ENCODE measurements at places on chromosomes 16 and 17.

DNA sequence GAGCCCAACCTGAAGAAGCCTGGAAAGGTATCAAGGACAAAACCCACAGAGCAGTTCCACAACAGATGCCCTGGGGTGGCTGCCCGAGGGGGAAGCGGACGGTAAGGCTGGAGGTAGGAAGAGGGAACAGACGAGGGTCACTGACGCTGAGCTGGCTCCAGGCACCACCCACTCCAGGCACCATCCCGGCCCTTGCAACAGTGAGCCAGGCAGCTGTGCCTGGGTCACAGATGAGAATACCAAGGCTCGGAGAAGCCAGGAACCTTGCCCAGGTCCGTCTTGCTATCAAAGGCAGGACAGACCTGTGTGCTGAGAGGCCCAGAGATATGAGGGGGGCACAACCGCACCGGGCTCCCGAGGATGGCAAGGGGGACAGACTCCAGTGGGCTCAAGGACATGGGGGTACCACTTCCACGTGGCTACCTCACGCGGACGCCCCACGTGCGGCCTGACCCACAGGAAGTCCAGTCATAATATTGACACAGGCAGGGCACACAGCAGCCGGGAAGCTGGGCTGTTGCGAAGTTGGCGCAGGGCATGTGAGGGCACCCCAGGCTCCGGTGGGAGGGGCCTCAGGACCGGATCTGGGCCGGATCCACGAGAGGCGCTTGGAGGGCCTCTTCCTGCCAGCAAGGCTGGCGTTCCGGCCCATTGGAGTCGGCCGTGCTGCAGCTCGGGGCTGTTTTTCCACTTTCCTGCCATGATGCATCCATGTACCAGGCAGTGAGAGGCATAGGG lies 29.9 kb downstream of the PEMT start:
- DNase-seq = no peak

DNA sequence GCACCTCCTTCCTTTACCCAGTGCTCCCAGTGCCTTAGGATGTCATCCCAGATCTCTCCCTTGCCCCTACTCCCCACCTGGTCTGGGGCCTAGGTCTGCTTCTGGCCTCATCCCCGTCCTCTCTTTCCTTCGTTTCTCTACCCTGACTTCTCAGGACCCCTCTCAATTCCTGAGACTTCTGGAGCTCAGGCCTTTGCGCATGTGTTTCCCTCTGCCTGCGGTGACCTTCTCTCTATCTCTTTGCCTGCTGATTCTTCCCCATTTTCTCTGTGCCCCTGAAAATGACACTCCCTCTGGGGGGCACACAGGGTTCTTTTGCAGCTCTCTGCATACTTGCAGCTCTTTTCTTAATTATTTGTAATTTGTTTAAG lies 13.5 kb downstream of the ADORA2B start:
- DNase-seq = no peak

GRCh38 chr17:9331279-9332131 lies 244.1 kb downstream of the STX8 start:
- DNase-seq = no peak

DNA sequence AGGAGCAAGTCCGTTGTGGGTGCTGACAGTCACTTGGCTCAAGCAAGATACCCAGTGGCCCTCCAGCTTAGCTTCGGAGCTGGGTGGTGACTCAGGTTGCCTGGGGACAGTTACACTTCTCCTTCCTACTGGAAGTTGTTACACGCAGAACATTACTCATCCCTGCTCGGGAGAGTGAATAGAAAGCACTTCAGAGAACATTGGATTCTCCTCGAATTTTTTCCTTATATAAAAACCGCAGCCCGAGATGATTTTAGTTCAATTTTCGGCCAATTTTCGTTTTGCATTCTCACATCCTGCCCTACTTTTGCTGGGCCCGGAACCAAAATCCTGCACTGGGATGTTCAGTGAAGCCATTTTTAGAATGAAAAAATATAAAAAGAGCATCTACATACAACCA lies 99.7 kb downstream of the ELAC2 start:
- DNase-seq = no peak

GRCh38 chr16:73764321-73764720 lies 532.3 kb upstream of the PSMD7 start:
- DNase-seq = no peak

DNA sequence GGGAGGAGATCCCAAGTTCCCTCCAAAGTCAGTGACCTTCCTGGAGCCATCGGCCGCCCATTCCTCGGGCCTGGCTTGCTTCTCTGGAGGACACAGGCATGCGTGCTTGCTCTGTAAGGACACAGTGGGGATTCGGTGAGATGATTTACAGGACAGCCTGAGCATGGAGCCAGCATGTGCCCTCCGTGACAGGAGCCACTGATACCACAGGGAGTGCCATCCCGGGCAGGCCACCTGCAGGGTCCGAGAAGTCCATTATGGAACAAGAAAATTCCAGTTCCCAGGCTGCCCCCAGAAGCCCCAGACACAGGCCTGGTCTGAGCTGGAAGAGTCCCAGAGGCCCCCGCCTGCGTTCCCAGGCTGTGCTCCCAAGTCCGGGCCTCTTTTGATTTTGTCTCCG lies 47.9 kb downstream of the FOXL1 start:
- no peak for DNase-seq

DNA sequence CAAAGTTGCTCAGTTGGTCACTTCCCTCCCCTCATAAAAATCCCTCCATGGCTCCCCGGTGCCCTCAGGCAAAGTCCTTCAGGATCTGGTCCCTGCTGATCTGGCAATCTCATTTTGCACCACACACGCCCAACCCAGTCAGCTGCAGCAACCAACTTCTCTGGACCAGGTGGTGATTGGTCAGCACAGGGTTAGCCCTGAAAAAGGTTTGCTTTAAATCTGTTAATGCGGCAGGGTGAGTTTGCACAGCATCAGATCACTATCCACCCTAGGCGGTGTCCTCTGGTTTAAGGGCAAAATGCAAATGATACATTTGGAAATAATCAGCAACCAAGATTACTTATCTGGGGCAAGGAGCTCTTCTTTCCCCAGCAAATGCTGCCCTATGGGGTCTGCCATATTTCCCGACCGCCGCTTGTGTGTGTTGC lies 42.9 kb upstream of the TNRC6C start:
- DNase-seq = no peak

Measured in omental fat pad (tissue), 4 donors.